ENCODE measurements at places on chromosomes 4 and X.
A peak's percentile ranks its signal among the peaks of the same experiment; 100 is the strongest.

DNA sequence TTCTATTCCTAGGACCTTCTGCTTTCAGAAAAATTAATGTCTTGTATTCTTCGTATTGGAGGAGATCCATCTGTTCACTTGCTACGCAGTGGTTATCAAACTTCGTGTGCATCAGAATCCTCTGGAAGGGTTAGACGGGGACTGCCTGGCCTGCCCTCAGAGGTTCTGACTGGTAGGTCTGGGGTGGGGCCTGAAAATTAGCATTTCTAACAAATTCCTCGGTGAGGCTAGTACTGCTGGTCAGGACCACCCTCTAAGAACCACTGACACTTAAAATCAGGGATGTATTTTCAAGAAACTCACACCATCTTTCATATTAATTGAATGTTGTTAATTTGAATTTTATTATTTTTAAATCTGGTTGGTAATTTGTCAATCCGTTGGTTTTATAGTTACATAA, 63.0 kb downstream of the MAPK10 start:
- DNase-seq, result no peak

DNA sequence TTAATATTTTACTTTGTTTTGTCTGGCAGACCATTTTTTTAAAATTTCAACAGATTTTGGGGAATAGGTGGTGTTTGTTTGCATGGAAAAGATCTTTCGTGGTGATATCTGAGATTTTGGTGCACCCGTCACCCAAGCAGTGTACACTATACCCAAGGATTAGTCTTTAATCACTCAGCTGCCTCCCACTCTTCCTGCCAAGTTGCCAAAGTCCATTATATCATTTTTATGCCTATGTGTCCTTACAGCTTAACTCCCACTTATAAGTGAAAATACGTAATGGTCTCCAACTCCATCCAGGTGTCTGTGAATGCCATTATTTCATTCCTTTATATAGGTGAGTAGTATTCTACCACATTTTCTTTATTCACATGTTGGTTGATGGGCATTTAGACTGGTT, 281.7 kb upstream of the GK2 start:
- DNase-seq, result no peak

DNA sequence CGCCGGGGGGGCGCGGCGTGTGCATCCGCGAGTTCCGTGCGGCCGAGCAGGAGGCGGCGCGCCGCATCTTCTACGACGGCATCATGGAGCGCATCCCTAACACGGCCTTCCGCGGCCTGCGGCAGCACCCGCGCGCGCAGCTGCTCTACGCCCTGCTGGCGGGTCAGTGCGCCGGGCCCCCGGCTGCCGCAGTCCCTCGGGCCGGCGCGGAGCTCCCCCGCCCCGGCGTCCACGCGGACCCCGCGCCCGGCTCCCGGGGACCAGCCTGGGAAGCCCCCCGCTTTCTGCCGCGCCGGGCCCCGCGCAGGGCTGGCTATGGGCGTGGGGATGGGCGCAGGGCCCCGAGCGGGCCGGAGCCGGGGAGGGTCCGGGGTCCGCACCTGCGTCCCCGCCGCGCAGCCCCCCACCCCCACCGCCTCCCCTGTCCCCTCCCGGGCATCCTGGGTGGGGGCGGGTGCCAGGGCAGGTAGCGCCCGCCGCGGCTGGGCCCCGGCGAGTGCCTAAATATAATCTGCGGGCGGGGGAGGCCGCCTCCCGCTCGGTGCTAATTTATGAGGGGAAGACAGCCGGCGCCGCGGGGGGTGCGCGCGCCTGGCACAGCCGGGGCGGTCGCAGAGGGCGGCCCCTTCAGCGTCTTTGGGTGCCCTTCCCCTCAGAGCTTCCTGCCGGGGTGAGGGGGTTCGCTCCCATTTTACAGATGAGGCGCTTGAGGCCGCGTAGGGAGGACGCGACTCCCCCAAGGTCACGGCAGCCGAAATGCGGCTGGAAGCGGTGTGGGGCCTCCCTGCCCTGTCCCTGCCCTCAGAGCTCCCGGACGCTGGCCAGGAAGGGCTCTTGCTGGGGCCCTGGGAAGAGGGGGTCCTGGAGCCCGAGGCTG, 837 bp downstream of the NAT8L start:
- no peak for DNase-seq

DNA sequence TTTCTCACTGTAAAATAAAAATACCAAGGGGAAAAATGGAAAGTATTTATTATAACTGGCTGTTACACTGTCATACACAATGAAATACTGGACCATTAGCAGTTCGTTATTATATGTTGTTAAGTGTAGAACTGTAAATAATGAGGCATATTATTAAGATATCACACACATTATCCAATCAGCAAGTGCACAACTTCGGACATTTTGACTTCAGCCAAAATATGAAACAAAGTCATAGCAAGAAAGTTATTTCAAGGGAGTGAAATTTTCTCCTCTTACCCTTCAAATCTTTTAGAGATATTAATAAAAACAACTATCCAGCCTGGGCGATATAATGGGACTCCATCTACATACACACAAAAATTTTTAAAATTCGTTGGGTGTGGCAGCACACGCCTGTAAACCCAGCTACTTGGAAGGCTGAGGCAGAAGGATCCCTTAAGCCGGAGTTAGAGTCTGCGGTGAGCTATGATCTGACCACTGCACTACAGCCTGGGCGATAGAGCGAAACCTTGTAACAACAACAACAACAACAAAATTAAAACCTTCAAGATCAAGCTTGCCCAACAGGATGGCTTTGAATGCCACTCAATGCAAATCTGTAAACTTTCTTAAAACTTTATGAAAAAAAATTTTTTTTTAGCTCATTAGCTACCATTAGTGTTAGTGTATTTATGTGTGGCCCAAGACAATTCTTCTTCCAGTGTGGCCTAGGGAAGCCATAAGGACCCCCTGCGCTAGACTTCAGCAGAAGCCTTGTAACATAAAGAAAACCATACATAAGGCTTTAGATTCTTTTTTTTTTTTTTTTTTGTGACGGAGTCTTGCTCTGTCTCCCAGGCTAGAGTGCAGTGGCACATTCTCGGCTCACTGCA, 1.3 kb upstream of the CISD2 start:
- DNase-seq, result no peak

DNA sequence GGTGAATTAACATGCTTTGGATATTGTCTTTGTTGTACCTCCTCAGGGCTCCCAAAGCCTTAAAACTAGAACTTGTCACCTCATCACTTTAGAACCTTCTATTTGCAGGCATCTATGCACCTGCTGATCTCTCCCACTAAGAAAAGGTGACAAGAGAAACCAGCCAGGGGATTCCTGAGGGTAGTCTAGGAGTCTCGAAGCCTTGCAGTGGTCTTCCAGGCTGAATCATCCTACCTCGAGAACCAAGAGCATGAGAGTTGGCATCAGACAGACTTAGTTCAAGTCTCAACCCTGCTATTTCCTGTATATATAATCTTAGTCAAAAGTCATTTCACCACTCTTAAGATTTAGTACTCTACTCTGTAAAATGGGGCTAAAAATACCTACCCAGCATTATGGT, 29.6 kb downstream of the RTL5 start:
- DNase-seq, result no peak

GRCh38 chr4:29310252-29310651, 1409.9 kb upstream of the PCDH7 start:
- DNase-seq, result no peak

DNA sequence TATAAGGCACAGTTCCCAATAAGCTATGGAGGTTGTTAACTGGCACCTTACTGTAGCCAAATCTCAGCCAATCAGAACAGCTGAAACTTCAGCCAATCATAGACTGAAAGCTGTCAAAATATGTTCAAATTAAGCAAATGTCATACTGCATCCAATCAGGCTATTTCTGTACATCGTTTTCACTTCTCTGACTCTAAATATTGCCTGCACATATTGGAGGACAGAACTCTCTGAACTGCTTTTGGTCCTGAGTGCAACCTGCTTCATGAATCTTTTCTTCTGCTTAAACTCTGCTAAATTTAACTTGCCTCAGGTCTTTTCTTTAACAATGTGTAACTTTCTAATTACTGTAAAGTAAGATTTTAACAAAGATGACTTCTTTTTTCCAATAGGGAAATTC, 1198.9 kb upstream of the PCDH7 start:
- DNase-seq, result no peak

GRCh38 chrX:135707880-135708279, 5.6 kb upstream of the CT45A1 start:
- DNase-seq, result peak; percentile 0
